ENCODE measurements at places on chromosomes 3 and 15. TPM values are rescaled to one million over a fixed set of nuclear protein-coding genes. Genes with fewer than 3 reads are reported as not detected.
A peak's percentile ranks its signal among the peaks of the same experiment; 100 is the strongest.

DNA sequence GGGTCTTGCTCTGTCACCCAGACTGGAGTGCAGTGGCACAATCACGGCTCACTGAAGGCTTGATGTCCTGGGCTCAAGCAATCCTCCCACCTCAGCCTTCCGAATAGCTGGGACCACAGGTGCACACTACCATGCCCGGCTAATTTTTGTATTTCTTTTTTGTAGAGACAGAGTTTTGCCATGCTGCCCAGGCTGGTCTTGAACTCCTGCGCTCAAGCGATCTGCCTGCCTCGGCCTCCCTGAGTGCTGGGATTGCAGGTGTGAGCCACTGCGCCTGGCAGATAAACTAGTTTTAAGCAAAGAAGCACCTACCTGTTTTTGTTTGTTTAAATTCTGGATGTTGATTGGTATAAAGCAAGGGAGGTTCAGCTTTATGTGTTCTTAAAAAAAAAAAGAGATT is 170.6 kb upstream of the GOLIM4 start:
- DNase-seq: no peak

DNA sequence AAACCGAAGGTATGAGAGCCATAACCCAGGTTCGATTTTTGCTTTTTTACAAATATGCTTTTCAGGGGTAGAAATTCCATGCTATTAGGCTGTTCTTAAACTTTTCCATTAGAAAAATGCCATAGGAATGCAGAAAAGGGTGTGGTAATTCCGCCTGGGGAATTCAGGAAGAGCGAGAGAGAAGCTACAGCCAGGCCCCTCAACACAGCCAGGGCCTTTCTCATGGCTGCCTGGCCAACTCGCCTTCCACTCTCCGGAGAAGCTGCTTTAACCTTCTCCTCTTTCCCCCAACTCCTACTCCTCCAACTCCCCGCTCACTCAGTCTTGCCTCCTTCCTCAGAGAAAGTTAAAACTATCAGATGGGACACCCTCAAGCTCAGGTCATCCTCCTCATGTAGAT is 9.1 kb upstream of the TICRR start:
- no peak for DNase-seq

GRCh38 chr15:75669191-75669878 is 21.6 kb downstream of the SNX33 start:
- DNase-seq: peak; percentile 45

DNA sequence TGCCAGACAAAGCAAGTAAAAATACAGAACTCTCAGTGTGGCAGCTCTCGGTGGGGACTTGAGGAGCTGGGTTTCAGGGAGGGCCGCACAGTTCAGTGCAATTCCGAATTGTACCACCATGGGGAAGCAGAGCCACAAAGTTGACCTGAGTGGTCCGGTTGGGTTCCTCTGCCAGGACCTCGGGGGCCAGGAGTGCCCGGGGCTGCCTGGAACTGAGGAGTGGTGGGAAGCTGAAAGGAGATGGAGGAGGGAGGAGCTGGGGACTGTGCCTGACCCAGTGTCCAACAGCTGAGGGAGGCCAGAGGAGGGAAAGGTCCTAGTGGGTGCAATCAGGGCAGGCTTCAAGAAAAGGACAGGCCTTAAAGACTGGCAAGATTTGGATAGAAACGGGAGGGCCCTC is 32.2 kb upstream of the TRH start:
- peak; percentile 53 for DNase-seq

DNA sequence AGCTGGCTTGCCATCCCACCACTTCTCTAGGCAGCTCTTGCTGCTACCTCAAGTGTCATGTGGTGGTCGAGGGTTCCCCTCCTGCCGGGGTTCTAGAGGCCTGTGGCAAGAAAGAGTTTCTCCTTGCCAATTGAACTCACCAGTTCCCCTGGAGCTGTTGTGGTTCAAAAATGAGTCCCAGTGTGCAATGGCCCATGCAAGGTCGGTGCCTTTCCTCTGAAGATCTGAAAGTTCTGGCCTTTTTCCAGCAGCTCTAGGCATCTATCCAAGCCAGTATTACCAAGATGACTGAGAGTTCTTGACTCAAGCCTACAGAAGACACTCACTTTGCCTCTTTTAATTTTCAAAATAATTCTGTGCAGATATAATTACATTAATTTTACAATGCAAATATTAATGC is 163.6 kb downstream of the KCNMB2 start:
- peak; percentile 37 for DNase-seq

GRCh38 chr3:167066977-167067786 is 312.9 kb downstream of the ZBBX start:
- DNase-seq: no peak

DNA sequence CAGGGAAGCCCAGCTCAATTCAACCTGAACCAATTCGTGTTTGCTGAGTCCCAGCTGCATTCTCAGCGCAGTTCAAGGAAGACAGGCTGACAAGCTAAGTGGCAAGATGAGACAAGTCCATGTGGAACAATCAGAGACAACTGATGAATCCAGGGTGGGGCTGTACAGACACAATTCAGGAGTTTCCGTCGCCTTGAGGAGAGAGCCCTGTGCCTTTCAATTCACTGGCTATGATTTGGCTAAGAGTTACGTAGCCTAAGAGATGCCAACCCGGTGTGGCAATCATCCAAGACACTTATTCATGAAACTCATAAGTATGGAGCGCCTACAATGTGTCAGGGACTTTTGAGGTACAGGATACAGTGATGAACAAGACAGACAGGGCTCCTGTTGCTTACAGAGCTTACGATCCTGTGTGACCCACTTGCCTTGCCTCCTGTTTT is 15.5 kb upstream of the ZBED2 start:
- DNase-seq: no peak

DNA sequence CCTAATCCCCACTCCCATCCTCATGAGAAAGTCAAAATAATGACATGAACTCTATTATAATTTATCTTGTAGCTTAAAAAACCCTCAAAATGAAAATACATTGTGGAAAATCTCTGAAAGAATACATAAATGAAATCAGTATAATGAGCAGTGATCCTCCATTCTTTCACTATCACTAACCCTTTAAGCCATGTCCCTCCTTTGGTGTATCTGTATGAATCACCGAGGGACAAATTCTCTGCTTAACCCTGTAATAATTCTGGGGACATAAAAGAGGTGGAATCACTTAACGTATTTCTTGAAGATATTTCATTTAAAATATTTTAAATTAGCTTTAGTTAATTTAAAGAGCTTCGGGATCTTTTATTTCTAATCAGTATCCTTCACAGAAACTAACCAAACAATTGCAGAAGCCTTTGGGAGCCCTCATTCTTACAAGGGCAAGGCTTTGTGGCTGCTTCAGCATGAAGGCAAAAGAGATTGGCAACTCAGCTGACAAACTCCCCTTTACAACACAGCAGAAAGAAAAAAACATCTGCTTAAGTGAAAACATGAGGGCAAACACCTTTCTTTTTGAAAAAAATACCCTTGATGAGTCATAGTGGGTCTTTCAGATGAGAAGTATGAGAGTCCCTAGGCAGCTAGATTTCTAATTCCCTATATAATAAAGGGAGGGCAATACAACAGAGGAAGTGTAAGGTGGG is 44.0 kb upstream of the ALCAM start:
- no peak for DNase-seq

- DNase-seq: no peak
These were observed 95.2 kb downstream of the WDR76 start for GRCh38 chr15:43922021-43922420.

GRCh38 chr3:108525971-108526370 is 15.6 kb upstream of the MYH15 start:
- no peak for DNase-seq

ATP8B4 gene
- not detected for total RNA-seq

NMB gene
- total RNA-seq: not detected

CGGBP1 gene
- total RNA-seq: 4.7 TPM

CNBP gene
- 476 TPM for total RNA-seq
